ENCODE measurements at places on chromosomes 11 and 22.

GRCh38 chr11:87224486-87224885, 186.8 kb downstream of the TMEM135 start:
- H3K27me3 ChIP-seq = no peaks in the 10 kb centered on the region
- DNase-seq = peak; percentile 79
- peaks cover 2% of the 10 kb centered on the region for H3K4me1 ChIP-seq
- H3K4me3 ChIP-seq = no peak overlapping the region

DNA sequence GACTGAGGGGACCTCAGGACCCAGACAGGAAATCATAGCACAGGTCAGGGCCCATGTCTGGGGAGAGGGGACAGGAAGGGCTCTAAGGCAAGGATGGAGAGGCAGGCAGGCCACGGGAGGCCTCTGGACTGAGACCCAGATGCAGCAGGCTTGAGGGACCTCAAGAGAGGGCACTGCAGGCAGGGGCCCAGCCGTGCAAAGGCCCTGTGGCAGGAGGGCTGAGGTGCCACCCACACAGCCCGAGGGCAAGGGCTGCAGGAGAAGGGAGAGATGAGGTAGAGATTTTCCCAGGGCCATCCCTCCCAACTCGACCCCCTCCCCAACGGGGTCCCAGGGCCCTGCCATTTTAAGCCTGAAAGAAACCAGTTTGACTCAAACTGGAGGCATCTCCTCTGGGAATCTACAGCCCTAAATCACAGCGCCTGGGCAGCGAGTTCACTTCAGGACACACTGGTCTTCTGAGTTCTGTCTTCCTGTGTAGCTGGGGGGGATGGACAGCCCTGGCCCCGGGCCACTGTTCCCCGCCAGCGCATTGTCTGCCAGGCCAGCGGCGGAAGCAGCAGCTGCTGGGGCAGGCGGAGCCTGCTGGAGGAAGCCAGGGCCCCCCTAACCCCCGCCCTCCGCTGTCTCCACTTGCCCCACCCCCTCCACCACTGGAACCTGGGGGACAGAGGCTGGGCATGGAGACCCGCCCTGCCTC, 20.3 kb upstream of the WNT7B start:
- peaks cover 31% of the 10 kb centered on the region for H3K4me1 ChIP-seq
- no peaks in the 10 kb centered on the region for H3K36me3 ChIP-seq
- H3K4me3 ChIP-seq = peak overlapping the region; percentile 2

GRCh38 chr11:114284021-114284420, 12.2 kb upstream of the NNMT start:
- no peak for DNase-seq
- no peaks in the 10 kb centered on the region for H3K36me3 ChIP-seq
- H3K27ac ChIP-seq = no peak overlapping the region
- H3K4me3 ChIP-seq = no peak overlapping the region
- H3K27me3 ChIP-seq = no peaks in the 10 kb centered on the region
- H3K4me1 ChIP-seq = peaks cover 39% of the 10 kb centered on the region

DNA sequence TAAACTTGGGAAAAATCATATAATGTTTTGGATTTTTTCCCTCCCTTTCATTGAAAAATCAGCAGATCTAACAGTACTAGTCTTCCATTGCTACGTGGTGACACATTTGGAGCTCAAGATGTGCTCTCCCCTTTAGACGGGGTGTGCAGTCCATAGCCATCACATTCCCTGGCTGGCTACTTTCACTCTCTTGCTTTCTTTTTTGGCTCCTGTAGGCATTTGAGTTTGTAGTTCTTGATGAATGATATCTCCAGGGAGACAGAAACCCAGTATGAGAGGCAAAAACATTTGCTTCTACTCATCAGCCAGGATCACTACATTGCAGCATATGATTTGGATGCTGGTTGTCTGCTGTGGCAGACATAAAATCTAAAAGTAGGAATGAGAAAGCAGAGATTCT, 12.1 kb downstream of the CCDC81 start:
- H3K27ac ChIP-seq = no peak overlapping the region
- no peak overlapping the region for H3K4me3 ChIP-seq
- no peaks in the 10 kb centered on the region for H3K36me3 ChIP-seq
- no peaks in the 10 kb centered on the region for H3K27me3 ChIP-seq
- no peak for DNase-seq
- peaks cover 12% of the 10 kb centered on the region for H3K4me1 ChIP-seq

GRCh38 chr11:46639197-46639839, 22.0 kb downstream of the ATG13 start:
- no peaks in the 10 kb centered on the region for H3K27me3 ChIP-seq
- no peak overlapping the region for H3K4me3 ChIP-seq
- H3K36me3 ChIP-seq = no peaks in the 10 kb centered on the region
- no peaks in the 10 kb centered on the region for H3K4me1 ChIP-seq
- no peak for DNase-seq
- H3K27ac ChIP-seq = no peak overlapping the region

- H3K27me3 ChIP-seq = no peaks in the 10 kb centered on the region
- H3K27ac ChIP-seq = no peak overlapping the region
- no peaks in the 10 kb centered on the region for H3K4me1 ChIP-seq
- H3K4me3 ChIP-seq = no peak overlapping the region
- no peaks in the 10 kb centered on the region for H3K36me3 ChIP-seq
- no peak for DNase-seq
Measured at GRCh38 chr11:10742460-10743208, 8.4 kb upstream of the CTR9 start.

- DNase-seq = no peak
- no peaks in the 10 kb centered on the region for H3K27me3 ChIP-seq
- H3K27ac ChIP-seq = no peak overlapping the region
- no peak overlapping the region for H3K4me3 ChIP-seq
- no peaks in the 10 kb centered on the region for H3K4me1 ChIP-seq
Measured at GRCh38 chr11:2799881-2800654, 85.5 kb downstream of the CDKN1C start.

GRCh38 chr11:11786771-11787170, 55.0 kb upstream of the USP47 start:
- H3K27me3 ChIP-seq = peaks cover 5% of the 10 kb centered on the region
- no peaks in the 10 kb centered on the region for H3K36me3 ChIP-seq
- H3K4me3 ChIP-seq = no peak overlapping the region
- DNase-seq = peak; percentile 23
- H3K27ac ChIP-seq = no peak overlapping the region
- no peaks in the 10 kb centered on the region for H3K4me1 ChIP-seq

- H3K27ac ChIP-seq = no peak overlapping the region
- no peaks in the 10 kb centered on the region for H3K4me1 ChIP-seq
- no peak overlapping the region for H3K4me3 ChIP-seq
- DNase-seq = no peak
- H3K36me3 ChIP-seq = no peaks in the 10 kb centered on the region
- no peaks in the 10 kb centered on the region for H3K27me3 ChIP-seq
Measured at GRCh38 chr11:132742929-132743328, 789.4 kb downstream of the OPCML start.

GRCh38 chr22:16721961-16722360, 103.2 kb downstream of the XKR3 start:
- H3K4me3 ChIP-seq = no peak overlapping the region
- H3K27me3 ChIP-seq = no peaks in the 10 kb centered on the region
- no peaks in the 10 kb centered on the region for H3K4me1 ChIP-seq
- DNase-seq = no peak
- H3K36me3 ChIP-seq = no peaks in the 10 kb centered on the region

- peaks cover 29% of the 10 kb centered on the region for H3K4me1 ChIP-seq
- no peaks in the 10 kb centered on the region for H3K27me3 ChIP-seq
- peak overlapping the region; percentile 59 for H3K4me3 ChIP-seq
- H3K36me3 ChIP-seq = no peaks in the 10 kb centered on the region
- peak overlapping the region; percentile 1 for H3K27ac ChIP-seq
- DNase-seq = peak; percentile 73
Measured at GRCh38 chr11:121723246-121723741, 270.5 kb upstream of the SORL1-AS1 start.

DNA sequence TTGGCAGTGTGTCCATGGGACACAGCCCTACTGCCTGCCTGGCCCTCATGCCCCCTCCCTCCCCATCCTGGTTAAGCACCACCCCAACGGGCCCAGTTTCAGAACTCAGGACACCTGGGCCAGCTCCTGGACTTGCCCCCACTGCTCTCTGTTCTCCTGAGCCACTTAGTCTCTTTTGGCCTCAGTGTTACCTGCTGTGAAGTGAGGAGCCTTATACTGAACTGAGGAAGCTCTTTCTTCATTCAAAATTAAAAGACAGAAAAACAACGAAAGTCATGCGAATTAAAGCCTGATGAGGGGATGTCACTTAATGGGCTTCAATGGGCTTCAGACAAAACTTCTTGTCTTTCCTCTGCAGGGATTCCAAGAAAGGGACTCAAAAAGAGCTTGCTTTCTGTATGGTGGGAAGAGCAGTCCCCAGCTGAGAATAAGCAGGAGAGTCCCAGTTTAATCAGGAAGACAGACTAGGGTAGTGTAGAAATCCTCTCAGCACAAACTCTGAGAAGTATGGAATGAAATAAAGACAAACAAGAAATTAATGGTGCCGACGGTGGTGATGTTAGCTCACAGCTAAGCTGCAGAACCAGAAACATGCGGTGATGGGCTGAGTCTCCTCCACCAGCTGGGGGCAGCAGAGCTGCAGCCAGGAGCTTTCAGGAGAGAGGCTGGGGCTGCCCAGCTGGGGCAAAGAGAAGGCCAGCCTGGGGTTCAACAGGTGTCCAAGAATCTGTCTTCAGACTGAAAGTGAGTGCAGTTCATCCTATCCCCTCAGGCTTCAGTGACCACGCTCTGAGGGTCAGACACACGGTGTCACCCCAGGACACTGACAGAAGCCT, 101.0 kb downstream of the GGTLC2 start:
- H3K36me3 ChIP-seq = no peaks in the 10 kb centered on the region
- no peak overlapping the region for H3K4me3 ChIP-seq
- H3K27me3 ChIP-seq = no peaks in the 10 kb centered on the region
- no peaks in the 10 kb centered on the region for H3K4me1 ChIP-seq
- DNase-seq = no peak
- H3K27ac ChIP-seq = no peak overlapping the region

GRCh38 chr22:44130076-44130711, 50.5 kb upstream of the PARVG start:
- peaks cover 15% of the 10 kb centered on the region for H3K36me3 ChIP-seq
- no peaks in the 10 kb centered on the region for H3K27me3 ChIP-seq
- H3K27ac ChIP-seq = peak overlapping the region; percentile 22
- H3K4me3 ChIP-seq = no peak overlapping the region

DNA sequence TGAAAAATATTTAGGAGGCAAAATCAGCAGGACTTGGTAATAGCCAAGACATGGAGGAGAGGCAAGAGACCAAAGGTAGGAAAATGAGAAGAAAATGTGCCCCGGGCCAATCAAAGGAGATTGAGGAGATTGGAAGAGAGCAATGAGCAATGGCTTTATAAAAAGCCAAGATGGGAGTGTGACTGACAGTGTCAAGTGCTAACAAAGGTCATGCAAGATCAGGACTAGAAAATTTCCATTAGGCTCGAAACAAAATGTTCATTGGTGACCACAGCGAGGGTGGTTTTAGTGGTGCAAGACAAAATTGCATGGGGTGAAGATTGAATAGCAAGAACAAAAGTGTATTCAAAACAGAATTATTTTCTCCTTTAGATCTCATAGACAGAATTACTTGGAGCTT, 45.2 kb upstream of the TBCEL start:
- H3K27ac ChIP-seq = no peak overlapping the region
- no peaks in the 10 kb centered on the region for H3K4me1 ChIP-seq
- H3K4me3 ChIP-seq = no peak overlapping the region
- H3K27me3 ChIP-seq = peaks cover 3% of the 10 kb centered on the region

- H3K27me3 ChIP-seq = no peaks in the 10 kb centered on the region
- no peak overlapping the region for H3K4me3 ChIP-seq
- no peak for DNase-seq
- H3K36me3 ChIP-seq = no peaks in the 10 kb centered on the region
- H3K4me1 ChIP-seq = no peaks in the 10 kb centered on the region
Measured at GRCh38 chr11:71342951-71343827, 90.8 kb upstream of the SHANK2 start.

GRCh38 chr11:47593492-47593933, 698 bp downstream of the C1QTNF4 start:
- no peak for DNase-seq
- H3K4me3 ChIP-seq = no peak overlapping the region

DNA sequence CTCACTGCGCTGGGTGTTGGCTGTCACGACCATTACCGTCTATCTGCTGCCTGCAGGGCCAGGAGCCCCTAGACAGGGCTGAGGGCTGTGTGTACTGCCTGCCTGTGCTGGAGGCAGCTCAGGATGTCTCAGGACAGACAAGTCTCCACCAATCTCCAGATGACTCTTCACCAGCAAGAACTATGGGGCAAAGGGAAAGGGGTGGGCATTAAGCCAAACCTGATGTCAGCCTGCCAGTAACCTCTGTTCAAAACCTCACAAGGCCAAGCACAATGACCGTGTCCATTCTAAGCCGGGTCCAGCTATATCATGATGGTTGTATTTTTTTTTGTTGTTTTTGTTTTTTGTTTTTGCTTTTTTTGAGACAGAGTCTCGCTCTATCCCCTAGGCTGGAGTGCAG, 31.6 kb downstream of the MAFF start:
- H3K4me3 ChIP-seq = no peak overlapping the region
- H3K36me3 ChIP-seq = peaks cover 5% of the 10 kb centered on the region
- DNase-seq = peak; percentile 32
- no peaks in the 10 kb centered on the region for H3K27me3 ChIP-seq

DNA sequence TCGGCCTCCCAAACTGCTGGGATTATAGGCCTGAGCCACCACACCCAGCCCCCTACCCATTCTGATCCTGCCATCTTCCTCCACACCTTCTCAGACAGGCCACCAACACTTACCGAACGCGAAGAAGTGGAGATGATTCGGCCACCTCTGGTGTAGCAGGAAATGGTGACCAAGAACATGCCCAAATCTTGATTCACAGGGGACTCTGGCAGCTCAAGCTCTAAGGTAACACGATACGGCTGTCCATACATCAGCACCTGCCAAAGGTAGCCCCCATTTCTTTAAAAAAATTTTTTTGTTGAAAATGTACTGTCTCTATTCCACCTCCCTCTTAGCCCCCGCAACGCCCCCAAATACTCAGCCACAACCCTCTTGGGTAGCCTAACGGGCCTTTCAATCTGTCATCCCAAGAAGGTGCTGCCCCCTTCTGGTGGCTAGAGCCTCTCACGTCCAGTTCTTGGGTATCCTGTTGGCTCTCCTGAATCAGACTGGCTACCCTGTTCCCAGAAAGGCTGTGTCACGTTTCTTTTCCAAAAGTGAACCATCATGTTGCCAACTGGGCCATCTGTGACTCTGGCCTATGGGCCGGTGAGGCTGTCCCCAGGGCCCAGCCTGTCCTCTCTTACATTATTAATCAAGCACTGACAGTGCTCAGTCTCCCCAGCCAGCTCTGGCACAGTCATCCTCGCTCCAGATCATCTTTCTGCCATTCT, 5.3 kb upstream of the LRRN4CL start:
- DNase-seq = peak; percentile 68
- no peak overlapping the region for H3K27ac ChIP-seq
- H3K27me3 ChIP-seq = no peaks in the 10 kb centered on the region
- H3K4me3 ChIP-seq = no peak overlapping the region

DNA sequence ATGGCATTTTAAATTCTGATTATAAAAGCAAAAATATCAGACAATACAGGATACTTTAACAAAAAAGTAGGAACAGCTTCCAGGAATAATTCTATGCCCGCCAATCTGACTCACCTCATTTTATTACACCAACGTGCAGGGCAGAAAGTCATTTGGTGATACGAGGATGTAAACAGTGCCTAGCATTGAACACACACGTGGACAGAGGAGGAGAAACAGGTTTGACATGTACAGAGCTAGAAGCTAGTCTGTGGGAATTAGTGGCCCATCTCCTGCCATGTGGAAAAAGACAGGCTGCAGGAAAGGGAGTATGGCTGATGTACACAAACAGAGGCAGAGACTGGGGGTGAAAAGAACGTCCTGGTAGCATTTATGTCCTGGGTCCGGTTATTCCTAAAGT, 9.0 kb upstream of the SPINDOC start:
- H3K27me3 ChIP-seq = no peaks in the 10 kb centered on the region
- H3K27ac ChIP-seq = no peak overlapping the region
- DNase-seq = no peak
- no peak overlapping the region for H3K4me3 ChIP-seq
- no peaks in the 10 kb centered on the region for H3K36me3 ChIP-seq
- peaks cover 4% of the 10 kb centered on the region for H3K4me1 ChIP-seq
